ENCODE measurements at places on chromosomes 5 and 9.

- DNase-seq: peak; percentile 14
These were observed 839 bp downstream of the MED27 start for GRCh38 chr9:132078699-132079356.

DNA sequence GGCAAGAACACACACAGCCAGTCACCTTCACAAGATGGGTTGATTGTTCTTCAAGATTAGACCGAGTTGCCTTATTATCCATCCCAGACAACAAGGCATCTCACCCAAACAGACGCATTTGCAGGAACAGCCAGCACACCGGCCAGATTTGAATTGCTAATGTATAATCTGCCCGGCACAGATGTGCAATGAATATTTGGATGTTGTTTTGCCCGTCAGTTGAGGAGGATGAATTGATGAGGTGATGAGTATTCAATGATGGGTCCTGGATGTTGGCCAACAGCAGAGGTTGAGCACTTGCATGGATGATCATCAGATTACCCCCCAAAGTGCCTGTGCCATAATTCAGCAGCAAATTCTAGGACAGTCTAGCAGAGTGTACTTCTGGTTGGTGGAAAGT is 20.1 kb downstream of the ALG2 start:
- no peak for DNase-seq

DNA sequence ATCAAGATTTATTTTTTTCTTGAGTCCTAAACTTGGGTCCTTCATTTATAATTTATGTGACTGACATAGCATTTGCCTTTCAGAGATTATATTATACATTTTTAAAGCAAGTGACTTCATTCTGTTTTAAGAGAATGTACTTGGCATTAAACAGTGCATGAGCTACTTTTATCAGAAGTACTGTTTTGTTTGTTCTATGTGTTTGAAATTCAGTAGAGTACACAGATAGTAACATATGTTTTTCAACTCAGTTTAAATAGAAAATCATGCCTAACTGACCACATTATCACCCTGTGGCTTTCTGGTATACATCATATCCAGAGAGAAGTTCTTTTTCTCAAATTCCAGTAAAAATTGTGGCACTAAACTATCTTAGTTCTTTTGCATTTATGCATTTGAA is 335.3 kb upstream of the CDH18 start:
- no peak for DNase-seq

DNA sequence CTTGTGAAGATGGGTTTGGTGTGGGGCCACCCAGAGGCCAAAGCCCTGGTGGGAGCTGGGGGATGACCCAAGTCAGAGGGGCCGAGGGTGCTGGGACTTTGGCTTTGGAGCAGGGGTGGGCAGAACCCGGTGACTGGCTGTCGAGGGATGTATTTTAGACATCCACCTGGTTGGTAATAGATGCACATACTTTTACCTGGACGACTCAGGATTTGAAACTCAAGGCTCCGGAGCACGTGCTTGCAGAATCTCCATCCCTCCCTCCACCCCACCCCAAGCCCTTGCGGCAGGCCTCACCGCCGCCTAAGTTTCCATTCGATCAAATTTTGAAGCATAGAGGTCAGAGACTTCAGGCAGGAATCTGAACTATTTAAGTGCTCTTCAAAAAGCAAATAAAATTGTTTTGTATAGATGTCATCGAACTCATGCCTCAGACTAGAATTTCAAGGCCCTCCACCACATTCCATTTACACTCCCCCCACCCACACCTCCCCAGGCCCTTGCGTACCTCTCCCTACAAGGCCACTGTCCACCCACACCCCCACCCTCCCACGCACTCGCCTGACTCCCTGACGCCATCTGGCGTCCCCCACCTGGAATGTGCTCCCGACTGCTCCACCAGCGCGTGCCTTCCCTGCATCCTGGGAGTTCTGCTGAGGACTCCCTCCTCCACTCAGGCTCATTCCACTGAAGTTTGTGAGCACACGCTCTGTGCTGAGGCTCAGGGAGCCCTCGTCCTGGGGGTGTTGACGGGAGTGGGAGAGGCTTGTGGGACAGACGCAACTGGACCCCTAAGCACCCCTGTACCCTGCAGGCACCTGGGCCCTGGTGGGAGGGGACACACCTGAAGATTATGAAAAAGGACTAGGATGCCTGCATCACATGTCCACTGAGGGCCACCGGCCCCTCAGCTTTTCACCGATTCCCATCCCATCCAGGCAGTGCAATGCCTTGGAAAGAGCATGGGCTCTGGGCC is 56.4 kb upstream of the RPL26L1 start:
- DNase-seq: no peak

DNA sequence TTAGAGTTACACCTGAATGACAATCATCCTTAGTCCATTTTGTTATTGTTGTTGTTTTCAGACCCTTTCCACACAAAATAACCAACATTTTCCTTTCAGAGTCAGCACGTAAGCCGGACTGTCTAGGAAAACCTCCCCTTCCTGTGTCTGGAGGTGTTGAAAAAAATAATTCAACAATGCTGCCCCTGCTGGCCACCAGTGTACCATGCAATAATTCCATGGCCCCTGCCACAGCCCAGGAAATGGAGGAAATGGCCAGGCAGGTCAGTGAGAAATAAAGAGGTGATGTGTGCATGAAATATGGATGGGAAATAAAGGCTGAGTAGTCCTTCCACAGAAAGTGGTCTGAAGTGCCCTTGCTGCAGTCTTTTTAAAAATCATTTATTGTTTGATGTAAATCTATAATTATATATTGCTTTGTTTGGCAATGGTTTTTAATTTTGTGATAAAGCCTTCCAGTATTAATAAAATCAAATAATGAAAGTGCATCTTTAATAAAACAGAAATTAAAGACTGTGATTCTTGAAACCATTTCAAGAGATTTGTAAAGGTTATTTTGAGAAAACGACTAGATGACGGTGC is 152.8 kb upstream of the PAPPA start:
- DNase-seq: peak; percentile 17

- no peak for DNase-seq
These were observed 524.4 kb downstream of the PRR16 start for GRCh38 chr5:120988491-120988890.

DNA sequence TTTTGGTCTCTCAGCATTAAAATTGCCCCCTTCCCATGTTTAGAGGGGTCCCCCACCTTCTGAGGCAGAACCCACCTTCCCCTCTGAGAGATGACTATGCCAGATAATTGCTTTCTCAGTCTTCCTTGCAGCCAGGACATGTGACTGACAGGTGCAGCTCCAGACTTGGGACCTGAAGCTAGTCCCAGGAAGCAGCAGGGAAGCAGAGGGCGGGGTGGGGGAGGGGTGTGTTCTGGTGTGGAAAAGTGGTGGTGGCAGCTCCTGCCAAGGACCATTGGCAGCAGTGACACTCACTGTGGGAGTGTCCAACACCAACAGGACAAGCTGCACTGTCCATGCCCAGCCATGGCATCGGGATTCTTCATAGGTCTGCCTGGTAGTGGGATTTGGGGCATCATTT is 2.3 kb downstream of the EIF4E1B start:
- DNase-seq: no peak

GRCh38 chr9:3857673-3858072 is 331.9 kb upstream of the RFX3 start:
- no peak for DNase-seq

DNA sequence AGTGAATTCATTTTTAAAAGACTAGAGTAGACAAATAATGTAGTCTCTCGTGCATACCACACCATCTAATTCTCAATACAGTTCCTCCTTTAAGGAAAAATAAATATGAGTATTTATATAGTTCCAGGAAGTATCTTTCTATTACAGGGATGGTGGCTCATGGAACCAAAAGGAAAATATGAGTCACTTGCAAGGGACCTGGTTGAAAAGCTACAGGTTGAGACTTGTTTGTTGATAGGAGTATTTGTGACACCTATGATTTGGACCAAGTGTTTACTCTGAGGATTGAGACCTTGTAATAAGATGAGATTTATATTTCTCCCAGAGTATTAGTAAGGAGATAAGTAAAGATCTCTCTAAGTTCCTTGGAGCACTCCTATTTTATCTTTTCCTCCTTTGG is 67.4 kb downstream of the CDO1 start:
- DNase-seq: no peak

DNA sequence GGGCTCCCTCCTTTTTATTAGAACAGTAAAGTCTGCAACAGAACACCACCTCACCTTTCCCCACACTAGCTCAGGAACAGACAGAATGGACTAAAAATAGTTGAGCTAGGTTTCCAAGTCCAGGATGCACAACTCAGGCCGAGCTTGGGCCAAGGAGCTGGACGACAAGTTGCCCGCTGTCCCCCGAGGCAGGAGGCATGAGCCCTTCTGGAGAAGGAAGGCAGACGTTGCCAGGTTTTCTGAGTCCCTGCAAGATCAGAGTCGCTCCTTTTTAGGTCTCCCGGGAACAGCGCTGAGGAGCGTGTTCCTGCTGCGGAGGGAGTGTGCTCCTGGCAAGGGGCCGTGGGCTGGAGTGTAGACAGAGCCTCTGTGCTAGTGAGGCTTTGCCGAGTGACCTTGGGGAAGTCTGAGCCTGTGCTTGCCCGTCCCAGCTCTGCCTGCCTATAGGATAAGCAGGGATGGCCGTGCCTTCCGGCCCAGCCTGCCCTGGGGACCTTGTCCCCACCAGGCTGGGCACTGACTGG is 121.6 kb downstream of the WNK2 start:
- DNase-seq: peak; percentile 1

DNA sequence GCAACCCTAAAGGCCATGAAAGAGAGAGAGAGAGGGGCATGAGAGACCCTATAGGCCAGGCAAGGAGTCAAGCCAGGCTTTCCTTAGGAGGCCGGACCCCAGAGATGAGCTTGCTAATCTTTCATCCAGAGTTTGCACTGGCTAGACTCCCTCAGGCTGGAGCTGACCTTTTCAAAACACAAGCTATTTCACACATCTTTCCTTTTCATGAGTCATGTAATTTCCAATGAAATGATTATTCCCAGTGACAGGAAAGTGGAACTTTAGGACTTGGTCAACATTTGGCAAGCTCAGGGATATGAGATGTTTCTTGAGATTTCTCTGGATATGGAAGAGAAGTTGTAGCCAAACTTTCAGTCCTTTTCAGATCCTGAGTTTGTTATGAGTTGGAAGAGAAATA is 117.7 kb downstream of the TARS1 start:
- no peak for DNase-seq

DNA sequence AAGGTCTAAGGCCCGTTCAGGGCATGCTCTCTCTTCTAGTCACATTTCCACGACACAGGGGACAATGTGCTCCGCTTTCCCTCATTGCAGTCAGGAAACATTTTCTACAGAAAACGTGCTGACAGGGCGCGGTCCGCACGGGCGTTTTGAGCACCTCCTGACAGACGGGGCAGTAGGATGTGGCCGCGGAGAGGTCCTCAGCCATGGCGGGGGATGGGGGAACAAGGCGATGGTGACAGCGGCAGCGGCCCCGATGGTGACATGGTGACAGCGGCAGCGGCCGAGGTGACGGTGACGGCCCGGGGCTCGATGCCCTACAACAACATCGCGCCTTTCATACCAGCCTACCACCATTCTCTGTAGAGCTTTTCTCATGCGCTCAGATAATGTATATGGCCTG is 4.1 kb downstream of the PLPP1 start:
- no peak for DNase-seq

GRCh38 chr9:129482521-129483414 is 138.1 kb downstream of the C9orf50 start:
- DNase-seq: peak; percentile 47

DNA sequence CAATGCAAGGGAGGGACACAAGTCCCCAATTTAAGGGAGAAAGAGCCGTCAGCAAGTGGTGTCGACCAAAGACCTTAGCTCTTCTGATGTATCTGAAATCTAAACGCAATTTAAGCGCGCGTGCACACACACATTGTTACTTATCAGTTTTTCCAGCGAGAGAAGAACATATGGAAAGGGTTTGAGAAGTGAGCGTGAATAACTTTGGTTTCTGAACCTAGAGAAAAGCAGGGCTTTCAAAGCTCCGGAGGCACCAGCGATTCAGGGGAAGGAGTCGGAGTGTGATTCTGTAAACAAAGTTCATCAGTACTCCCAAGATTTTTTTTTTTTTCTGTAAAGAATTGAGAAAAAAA is 191.8 kb downstream of the MEF2C start:
- no peak for DNase-seq

- no peak for DNase-seq
These were observed 59.2 kb upstream of the OTP start for GRCh38 chr5:77697692-77698091.

- no peak for DNase-seq
These were observed 24.3 kb upstream of the CXCL14 start for GRCh38 chr5:135602882-135603721.

- DNase-seq: no peak
These were observed 586.3 kb downstream of the BRINP1 start for GRCh38 chr9:118782790-118783463.

Data from activated CD4-positive, alpha-beta T cell treated with anti-CD3 and anti-CD28 coated beads for 48 hours (primary cell).